ENCODE measurements at places on chromosomes 5 and 9.

DNA sequence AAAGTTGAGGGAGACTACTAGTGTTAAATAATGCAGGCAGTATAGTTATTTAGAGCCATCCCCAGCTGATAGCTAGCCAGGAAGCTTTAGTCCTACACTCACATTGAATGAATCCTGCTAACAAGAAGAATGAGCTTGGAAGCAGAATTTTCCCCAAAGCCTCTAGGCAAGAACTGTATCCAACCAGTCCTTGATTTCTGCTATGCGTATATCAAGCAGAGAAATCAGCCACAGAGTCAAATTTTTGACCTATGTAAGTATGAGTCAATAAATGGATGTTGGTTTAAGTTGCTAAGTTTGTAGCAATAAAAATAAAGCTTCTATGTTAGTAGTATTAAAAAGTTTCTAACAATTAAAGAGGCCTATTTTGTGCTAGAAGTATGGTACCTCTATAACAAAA is 672.1 kb upstream of the CHD1 start:
- DNase-seq = no peak

GRCh38 chr5:147101659-147102369 is 133.0 kb upstream of the STK32A start:
- DNase-seq = no peak

- DNase-seq = peak; percentile 56
Observed at GRCh38 chr5:54001976-54002775, 308.2 kb downstream of the ARL15 start.

- DNase-seq = peak; percentile 32
Observed at GRCh38 chr9:127166111-127166510, 43.7 kb upstream of the ANGPTL2 start.

DNA sequence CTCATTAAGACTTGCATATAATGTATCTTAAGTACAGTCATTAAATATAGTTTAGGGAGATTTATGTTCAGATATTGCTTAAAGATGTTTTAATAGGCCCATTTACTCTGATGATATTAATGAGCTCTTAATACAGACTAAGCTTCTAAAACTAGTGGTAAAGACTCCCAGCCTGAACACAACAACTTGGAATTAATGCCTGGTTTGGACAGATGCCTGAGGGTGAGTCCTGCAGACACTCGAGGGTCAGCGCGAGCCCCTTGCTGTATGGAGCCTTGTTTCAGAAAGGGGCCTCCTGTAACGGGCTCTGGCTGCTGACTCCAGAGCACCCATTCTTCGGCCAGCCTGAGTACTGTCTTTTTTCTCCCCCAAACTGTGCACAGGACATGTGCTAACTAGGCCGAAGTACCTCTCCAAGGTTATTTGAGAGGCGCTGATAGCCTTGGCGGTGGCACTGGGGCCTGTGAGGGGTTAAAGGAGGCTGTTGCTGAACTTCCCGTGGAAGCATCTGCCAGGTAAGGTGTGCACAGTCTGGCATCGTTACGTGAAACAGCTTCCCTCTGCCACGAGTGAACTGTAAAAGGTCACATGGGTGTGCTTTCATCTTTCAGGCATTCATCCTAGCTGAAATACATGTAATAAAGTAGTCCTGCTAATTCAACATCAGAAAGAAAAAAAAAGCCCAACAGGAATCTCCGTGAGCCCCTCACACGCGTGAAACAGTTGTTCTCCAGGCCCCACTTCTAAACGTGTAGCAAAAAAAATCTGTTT is 113.4 kb downstream of the MVB12B start:
- no peak for DNase-seq

DNA sequence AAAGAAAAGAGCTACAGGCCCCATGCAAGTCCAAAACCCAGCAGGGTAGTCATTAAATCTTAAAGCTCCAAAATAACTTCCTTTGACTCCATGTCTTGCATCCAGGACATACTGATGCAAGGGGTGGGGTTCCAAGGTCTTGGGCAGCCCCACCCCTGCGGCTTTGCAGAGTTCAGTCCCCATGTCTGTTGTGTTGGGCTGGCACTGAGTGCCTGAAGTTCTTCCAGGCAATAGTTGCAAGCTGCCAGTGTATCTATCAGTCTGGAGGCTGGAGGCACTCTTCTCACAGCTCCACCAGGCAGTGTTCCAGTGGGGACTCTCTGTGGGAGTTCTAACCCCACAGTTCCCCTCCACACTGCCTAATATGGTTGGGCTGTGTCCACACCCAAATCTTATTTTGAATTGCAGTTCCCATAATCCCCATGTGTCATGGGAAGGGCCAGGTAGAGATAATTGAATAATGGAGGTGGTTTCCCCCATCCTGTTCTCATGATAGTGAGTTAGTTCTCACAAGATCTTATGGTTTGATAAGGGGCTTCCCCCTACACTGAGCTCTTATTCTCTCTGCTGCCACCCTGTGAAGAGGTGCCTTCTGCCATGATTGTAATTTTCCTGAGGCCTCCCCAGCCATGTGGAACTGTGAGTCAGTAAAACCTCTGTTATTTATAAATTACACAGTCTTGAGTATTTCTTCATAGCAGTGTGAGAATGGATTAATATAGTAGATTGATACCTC is 237.5 kb upstream of the ADRA1B start:
- no peak for DNase-seq

DNA sequence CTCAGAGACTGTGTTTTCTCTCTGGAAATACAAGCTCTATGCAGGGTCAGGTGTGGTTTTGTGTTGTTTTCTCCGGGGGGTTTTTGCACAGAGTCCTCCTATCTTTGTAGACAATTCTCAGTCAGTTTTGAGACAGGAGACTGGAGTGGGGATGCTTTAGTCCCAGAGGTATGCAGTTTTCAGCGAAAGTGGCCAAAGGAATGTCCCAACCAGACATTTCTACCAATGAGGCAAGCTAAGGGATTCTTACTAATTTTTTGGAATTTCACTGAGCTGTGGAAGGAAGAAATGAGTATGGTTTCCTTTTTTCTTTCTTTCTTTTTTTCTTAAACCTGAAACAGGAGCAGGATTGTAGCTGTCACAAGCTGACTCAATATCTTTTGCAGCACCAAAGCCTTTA is 35.3 kb upstream of the PLPP1 start:
- no peak for DNase-seq

DNA sequence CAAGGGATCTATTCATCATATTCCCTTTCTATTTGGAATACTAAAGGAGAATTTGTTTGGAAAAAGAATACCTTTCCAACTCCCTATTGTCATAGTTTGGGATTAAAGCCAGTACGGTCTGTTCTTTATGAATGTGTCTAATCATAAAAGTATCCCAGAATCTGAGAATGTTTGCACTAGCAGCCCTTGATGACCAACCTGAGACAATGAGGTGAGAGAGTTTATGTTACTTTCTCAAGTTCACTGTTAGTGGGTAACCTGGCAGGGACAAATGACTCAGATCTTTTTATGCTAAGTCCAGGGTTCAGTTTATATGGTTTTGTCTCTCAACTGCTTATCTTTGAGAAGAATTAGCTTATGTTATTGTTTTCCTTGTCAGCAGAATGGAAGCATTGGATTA is 25.3 kb upstream of the TLR4 start:
- no peak for DNase-seq

DNA sequence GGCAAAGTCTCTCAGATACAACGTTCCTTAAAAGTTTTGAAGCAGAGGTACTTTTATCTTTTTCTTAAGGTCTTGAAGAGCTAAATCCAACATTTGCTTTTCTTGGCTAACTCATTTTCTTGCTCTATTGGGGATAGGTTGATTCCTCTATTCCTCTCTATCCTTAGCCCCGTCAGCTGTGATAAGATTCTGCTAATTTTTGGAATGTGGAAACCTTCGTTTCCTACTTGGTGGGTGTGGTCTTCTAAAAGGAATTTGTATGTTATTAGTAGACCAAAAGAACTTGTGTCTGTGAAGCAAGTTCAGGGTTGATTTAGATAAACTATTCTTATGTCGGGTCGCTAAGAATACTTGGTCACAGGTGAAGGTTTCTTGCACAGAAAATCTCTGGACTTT is 308.6 kb downstream of the ADAMTS6 start:
- DNase-seq = no peak

DNA sequence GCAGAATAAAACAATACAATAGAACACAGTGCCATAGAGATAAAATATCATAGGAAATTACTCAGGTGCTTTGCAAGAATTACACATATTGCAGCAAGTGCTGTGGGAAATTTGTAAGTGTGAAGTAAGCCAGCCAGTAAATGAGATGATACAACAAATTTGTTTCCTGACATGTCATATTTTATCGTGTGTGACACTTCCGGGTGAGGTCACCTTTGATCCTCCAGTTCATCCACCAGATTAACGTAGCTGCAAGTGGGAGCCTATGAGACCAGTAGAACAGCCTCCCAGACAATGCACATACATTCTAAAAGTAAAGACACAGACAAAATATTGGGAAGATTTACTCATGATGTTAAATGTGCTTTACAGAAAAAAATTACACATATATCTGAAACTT is 72.2 kb downstream of the PRDM9 start:
- DNase-seq = no peak

Data from suppressor macrophage (primary cell).